H7 (cell line): ENCODE measurements at places on chromosomes 12 and 14. TPM values are rescaled to one million over a fixed set of nuclear protein-coding genes. Genes with fewer than 3 reads are reported as not detected.

GRCh38 chr12:3173008-3173553, 95.9 kb downstream of the TSPAN9 start:
- no peak for DNase-seq

- no peak for DNase-seq
These were observed 5.7 kb downstream of the PTHLH start for GRCh38 chr12:27966870-27967269.

DNA sequence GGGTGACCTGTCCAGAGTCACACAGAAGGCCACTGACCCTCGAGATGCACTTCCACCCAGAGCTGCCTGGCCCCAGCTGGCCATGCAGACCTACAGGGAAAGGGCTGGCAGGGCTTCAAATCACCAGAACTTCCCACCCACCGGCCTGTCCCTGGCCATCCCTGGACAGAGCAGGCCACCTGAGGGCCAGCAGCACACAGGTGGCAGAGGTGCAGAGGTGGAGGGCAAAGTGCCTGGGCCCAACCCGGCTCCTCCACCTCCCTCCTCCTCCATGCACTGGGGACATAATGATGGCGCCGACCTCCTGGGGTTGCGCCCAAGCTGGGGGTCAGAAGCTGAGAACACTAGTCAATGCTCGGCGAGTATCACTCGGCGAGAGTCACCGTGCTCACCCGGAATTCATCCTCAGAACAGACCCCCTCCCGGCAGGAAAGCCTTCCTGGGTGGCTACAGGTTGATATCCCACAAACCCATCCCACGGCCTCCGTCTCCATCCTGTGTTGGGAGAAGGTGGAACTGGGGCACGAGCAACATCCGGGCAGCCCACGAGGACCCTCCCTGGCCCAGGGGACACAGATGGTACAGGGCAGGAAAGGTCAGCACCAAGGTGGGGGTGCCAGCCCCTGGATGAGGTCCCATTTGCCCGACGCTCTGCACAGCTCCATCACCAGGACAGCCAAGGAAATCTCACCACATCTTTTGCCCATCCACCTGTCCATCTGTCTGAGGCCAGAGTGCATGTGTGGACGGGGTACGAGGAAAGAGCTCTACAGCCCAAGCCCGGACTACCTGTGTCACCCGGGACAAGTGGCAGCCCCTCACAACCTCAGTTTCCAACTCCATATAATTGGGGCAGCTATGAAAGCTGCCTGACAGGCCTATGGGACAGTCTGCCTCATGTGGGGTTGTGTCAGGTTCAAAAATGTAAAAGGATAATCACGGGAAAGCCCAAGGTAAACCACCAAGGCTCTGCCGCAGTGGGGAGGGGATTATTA, 10.8 kb downstream of the BEGAIN start:
- DNase-seq, result peak; percentile 51

DNA sequence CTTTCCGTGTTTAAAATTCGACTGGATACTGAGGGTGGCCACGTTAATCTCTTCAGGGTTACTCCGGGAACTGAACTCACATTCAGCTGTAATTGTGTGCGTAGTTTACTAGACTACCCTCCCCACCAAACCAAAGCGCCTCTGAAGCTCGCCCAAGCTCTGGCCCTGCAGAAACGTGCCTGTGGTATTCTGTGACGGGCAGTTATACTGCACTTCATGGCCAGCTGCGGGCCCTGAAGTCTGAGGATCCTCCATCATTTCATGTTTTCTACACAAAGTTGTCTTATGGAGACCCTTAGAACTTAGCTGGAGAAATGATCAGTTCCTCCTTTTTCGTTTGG, 688 bp downstream of the ZNF26 start:
- DNase-seq, result peak; percentile 52

GRCh38 chr12:33439587-33440011, at the start of gene SYT10:
Gene SYT10 (minus strand): TSS chr12:33439819. CDS start chr12:33439522, 297 bp downstream.
- DNase-seq, result peak; percentile 88

GRCh38 chr14:91286530-91286937, 42.0 kb upstream of the GPR68 start:
- DNase-seq, result peak; percentile 94

DNA sequence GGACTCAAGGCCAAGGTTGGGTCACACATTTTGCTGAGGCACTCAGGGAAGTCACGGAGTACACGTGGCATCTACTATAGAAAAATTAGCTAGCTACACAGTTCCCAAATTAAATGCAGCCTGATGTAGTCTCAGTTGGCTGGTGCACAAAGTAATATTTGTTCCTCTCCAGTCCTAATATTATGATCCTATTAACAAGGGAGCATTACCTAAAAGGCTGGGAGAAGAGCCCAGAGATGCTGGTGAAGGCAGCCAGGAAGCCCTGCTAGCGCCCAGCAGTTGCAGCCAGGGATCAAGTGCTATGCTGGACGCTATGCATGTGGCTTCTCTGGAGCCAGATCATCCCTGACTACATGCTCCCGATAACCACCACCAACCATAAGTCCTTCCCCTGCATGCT, 88.0 kb upstream of the GSC start:
- DNase-seq, result no peak

- DNase-seq, result no peak
These were observed 9.1 kb downstream of the TMCC3 start for GRCh38 chr12:94641283-94641682.

DNA sequence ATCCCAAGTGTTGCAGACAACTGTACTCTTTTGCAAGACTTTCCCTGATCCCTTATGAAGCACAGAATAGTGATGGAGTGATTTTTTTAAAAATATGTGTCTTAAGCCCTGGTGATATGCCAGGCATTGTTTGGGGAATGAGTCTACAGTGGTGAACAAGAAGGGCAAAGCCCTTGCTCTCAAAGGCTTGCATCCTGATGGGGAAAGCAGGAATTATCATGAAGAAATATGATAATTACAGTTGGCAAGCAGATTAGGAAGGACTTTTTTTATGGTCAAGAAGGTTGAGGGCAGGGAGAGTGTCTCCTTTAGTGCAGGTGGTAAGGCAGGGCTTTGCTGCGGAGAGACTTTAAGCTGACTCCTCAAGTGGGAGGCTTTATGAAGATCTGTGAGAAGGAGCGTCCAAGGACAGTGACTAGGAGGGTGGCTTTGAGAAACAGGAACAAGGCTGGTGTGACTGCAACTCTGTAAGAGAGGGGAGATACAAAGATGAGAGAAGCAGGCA, 100.2 kb downstream of the SYNE2 start:
- DNase-seq, result no peak

DNA sequence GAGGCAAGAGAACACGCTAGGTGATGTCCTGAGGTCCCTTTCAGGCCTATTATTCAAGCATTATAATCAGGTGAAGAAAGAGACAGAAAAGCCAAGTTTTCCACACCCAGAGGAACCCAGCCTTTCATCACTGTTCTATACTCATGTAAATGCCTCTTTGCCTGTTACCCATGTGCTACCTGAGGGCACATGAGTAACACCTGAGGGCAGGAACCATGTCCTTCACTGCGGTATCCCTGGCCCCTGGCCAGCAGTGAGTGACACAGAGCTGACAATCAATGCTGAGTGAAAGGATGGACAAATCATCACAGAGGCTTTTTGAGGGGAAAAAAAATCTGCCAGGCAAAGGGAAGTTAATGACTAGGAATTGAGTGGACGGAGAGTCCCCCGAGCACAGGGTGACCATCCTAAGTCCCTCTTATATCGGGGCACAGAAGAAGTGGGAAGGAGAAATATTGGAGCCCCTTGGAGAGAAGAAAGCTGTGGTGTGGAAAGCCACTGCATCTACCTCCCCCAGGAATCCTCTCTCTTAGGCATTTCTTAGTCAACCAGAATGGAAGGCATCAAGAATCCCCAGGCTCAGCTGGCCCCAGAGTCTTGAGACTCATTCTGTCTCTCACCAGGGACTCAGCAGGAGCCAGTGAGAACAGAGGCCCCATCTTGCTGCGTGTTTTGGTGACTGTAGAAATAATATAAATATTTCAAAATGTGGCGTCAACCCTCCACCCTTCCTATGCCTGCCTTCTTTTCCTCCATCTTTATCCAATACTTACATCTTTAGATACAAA, 212.9 kb downstream of the DPF3 start:
- DNase-seq, result no peak

DNA sequence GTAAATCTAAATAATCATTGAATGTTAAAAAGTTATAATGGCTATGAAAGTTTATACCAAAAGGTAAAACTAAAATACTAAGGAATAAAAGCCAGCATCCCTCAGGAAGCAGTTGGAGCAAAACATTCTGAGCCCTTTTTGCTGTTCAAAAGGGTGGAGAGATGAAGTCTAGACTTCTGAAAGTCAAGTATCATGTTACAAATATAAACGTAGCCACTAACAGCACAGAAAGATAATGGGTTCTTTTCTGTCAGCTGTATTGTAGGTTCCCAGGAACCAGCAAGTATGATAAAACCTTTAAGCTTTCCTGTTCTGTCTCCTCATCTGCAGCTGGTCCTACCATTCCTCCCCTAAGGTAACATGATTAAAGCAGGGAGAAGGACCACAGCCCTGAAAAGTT, 16.4 kb upstream of the PLD4 start:
- no peak for DNase-seq

DNA sequence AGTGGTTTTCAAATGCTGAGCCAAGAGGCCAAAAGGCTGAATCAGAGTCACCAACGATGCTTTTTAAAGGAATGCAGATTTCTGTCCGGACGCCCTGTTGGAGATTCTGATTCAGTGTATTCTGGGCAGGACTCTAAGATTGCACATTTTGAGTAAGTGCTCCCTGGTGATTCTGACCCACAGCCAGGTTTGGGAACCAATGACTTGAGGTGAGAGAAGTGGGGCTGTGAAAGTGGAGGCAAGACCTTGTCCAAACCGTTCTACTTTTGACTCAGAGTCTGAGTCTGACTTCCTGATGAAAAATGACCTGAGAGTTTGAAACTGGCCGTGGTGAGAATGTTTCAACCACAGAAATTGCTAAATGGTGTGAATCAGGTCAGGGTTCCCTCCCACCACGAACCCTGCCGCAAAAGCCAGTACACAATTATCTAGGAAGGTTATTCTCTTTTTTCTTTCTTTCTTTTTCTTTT, 90.2 kb downstream of the NTN4 start:
- no peak for DNase-seq

DNA sequence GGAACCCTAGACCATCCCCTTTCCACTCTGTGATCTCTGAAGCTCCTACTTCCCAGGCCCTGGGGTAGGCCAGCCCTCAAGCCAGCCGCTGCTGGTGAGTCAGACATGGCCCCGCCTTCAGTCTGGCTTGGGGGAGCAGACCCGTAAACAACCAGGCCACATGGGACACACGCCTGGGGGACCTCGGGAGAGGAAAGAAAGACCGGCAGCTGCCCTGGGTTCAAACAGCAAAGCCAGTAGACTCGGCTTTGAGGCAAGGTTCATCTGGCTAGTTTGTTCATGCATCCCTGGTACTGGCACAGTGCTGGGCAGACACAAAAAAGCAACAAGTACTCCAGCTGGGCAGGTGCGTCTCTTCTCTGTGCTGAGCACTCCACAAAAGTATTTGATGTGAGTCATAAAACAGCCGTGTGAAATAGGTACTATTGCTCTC, 101.9 kb downstream of the SETD3 start:
- no peak for DNase-seq

MORN3 gene
- total RNA-seq, result 0.31 and 1.5 TPM in 2 replicates

PKP2 gene
- total RNA-seq, result 18.2 and 18.3 TPM in 2 replicates

HOXC11 gene
- not detected in 2 replicates for total RNA-seq
